Bronchial smooth muscle cell (primary cell): ENCODE measurements at places on chromosomes 2 and 18. TPM values are rescaled to one million over a fixed set of nuclear protein-coding genes. Genes with fewer than 3 reads are reported as not detected.

Gene LRRTM4
- total RNA-seq = 0.16 TPM in 1 of 2 replicates, not detected in the other

Gene YES1
- 36.7 and 74.1 TPM in 2 replicates for total RNA-seq

Gene MAPRE2
- 9.1 and 22.4 TPM in 2 replicates for total RNA-seq

Gene DCDC2C
- not detected in 2 replicates for total RNA-seq

Gene SLC11A1
- 0.16 and 0.26 TPM in 2 replicates for total RNA-seq

Gene LRRC30
- total RNA-seq = not detected in 2 replicates

Gene MAPK4
- under 0.01 TPM in 1 of 2 replicates, not detected in the other for total RNA-seq

Gene BUB1
- total RNA-seq = 5.8 and 22.1 TPM in 2 replicates

Gene RALBP1
- total RNA-seq = 55.6 and 58.2 TPM in 2 replicates

Gene PMAIP1
- total RNA-seq = 2.4 and 8.5 TPM in 2 replicates
